ENCODE measurements at places on chromosomes 11 and 22.

- DNase-seq: no peak
These were observed 342.1 kb upstream of the NCAM1 start for GRCh38 chr11:112619106-112619505.

- DNase-seq: no peak
These were observed 123.3 kb downstream of the METTL15 start for GRCh38 chr11:28231475-28231874.

- DNase-seq: peak; percentile 17
These were observed 579 bp upstream of the CABP7 start for GRCh38 chr22:29718949-29719898.

- DNase-seq: no peak
These were observed 13.9 kb upstream of the BSX start for GRCh38 chr11:122995526-122995925.

DNA sequence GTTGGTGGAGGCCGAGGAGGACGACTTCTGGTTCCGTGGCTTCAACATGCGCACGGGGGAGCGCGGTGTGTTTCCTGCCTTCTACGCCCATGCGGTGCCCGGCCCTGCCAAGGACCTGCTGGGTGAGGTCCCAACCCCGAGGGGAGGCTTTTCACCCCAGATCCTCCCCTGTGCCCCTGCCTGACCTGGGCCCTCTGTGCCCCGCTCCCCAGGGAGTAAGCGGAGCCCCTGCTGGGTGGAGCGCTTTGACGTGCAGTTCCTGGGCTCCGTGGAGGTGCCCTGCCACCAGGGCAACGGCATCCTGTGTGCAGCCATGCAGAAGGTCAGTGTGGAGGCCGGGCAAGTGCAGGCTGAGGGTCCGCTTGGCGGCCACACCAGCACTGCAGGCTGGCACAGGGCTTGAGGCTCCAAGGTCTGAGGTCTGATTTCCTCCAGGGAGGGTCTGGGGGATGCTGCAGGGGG lies 5.1 kb downstream of the MAPK8IP2 start:
- peak; percentile 10 for DNase-seq

- DNase-seq: no peak
These were observed 878.6 kb upstream of the CCDC90B start for GRCh38 chr11:84164728-84165127.

DNA sequence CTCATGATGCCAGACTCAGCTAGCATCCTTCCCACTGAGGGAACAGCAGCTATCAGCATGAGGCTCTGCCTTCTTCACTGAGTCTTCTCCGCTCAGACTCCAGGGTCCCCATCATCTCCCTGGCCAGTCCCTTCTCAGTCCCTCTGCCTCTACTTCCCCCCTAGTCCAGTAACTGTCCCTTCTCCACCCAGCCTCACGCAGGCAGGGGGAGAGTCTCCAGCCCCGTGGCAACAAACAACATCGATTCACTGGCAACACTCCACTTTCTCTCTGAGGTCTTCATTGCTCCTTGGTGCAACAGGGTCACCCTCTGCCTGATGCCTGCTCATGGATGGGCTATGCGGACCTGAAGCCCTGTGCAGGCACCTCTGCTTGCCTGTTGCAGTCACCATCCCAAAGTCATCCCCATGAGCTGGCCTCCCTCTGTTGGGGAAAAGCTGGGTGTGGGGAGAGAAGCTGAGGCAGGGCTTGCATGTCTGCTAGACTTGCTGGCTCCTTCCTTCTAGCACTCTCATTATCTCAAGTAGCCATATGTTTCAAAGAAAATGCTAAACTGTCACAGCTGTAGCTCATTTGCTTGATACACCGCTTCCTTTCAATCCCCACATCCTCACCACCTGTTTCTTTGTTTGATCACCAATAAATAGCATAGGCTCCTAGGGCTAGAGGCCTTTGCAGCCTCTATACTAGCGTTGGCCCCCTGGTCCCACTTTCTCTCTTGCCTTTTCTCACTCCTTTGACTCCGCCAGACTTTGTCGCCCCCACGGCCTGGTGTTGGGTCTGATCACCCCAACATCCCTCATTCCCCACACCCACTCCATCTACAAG lies 4.3 kb upstream of the BCR start:
- no peak for DNase-seq
